ENCODE measurements at places on chromosomes 3 and 15.

GRCh38 chr3:45488591-45488990 is 100.2 kb downstream of the LARS2 start:
- no peak for DNase-seq

DNA sequence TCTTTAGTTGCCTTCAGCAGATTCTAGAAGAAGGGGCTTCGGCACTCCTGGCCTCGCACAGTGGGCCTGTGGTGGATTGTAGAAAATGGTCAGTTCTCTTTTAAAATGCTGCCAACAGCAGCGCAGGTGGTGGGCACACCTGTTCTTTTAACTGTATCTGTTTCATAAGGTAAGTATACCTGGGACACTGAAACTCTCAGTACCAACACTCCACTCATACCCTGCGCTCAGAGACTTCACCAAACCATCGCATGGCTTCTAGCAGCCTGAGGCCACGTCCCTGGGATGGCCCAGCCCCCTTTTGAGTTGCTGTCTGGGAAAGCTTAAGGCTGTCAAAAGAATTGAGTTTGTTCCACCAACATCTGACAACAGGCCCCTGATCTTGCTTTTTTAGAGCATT is 56.7 kb upstream of the MCF2L2 start:
- no peak for DNase-seq

DNA sequence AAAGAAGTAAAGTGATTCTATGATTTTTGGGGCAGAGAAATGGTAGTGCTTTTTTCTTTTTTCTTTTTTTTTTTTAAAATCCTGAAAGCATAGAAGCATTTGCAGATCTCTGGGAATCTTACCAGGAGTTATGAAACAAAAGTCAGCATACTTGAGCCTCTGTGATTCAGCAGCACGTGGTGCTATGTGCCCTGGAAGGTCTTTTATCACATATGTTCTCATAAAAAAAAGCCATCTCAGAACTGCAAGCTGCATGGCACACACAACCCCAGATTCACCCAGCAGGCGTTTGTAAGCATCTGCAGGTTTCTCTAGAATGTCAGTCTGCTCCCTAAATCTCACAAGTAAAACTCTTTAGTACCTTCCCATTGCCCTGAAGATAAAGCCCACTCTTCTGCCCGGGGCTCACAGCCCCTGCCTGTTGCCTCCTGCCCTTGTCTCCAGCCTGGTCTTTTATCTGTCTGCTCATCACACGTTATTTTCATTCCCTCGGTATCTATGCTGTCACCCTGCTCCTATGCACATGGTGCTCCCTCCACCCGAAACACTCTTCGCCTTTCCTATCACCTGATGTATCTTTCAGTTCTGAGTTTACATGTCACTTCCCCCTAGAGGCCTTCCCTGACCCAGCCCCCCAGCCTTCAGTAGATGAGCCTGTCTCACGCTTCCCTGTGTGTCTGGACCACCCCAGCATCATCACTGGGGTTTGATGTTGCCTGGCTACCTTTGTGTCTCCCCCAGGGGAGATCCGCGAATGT is 72.4 kb downstream of the CHDH start:
- no peak for DNase-seq

DNA sequence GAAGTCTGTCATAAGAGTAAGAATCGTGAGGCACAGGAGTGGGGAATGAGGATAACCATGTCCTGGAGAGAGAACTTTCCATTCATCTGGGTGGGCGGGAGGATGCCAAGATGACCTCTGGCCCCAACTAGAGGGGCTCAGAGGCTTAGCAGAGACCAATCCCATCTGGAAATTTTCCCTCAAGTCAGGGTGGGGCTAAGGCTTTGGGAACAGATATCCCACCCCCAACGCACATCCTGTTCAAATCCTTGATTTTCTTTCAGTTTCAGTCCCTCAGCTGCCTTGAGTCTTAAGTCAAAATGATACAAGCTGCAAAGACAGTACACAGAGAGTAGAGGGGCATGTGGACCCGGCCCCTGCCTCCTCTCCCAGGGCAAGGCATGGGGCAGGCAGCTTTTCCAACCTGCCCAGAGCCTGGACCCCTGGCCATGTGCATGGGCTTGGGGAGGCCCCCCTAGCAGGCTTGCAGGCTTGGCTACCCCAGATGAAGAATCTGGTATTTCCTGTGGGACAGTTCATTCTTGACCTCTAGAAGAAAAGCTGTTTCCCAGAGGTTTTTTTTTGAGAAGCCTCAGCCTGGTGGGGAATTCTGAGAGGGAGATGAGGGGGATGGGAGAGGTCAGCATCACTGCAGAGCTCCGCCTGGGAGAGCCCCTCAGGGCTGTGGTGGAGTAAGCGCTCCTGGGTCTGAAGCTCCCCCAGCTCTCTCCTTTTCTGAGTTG is 109.7 kb upstream of the HACD2 start:
- no peak for DNase-seq

Measured in brain (organoid and tissue), 16 donors.